ACHN (cell line): ENCODE measurements at places on chromosomes 12 and 14.

GRCh38 chr14:96792003-96792402, 5.2 kb upstream of the VRK1 start:
- DNase-seq: peak; percentile 65

- DNase-seq: no peak
These were observed 64.6 kb downstream of the DICER1 start for GRCh38 chr14:95092723-95093122.

GRCh38 chr12:126182619-126183236, 1117.5 kb downstream of the AACS start:
- no peak for DNase-seq

DNA sequence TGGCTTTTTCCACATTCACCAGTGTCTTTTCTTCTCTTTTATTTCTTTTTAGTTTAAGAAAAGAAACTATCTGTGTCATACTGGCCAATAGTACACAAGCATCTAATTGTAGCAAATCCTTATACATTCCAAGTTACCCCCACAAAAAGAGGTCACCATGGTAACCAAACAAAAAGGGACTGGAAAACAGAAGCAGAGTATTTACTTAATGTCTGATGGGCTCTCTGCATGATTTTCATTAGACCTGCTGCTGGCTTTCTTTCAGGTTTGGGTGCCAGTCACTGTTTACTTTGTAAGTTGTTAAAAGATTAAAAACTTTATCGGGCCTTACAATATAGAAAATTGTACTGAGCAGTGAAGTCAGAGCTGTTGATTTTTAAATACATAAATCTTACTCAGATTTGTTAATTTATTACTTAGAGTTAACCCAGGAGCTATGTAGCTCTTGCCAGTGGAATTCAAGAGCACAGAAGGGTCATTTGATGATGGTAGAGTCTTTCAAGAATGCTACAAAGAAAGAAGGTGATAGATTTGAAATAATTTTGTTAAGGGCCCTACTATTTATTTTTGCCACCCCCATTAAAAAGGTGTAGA, 123.9 kb downstream of the BRMS1L start:
- DNase-seq: no peak

DNA sequence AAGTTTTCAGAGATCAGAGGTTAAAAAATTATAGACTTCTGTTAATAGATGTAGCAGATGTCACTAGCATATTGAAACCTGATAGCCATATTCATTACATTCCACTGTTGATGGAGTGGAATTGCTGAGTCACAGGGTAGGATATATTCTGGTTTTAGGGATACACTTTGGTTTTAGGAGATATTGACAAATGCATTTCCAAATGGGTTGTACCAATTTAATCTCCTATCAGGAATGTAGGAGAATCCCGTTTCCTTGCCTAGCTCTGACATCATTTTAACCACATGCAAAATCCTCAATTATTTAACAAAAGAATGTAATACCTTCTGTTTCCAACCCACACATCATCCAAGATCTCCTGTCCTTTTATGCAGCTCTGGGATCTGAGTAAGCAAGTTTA, 30.7 kb upstream of the ESR2 start:
- no peak for DNase-seq

DNA sequence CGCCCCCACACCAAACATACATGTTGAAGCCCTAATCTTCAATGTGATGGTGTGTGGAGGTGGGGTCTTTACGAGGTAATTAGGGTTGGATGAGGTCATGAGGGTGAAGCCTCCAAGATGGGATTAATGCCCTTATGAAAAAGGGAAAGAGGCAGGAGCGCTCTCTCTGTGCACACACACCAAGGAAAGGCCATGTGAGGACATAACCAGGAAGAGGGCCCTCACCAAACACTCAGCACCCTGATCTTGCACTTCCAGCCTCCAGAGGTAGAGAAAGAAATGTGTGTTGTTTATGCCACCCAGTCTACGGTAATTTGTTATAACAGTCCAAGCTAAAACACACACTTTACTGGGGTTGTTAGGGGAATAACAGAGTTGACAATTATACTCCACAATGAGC, 14.6 kb upstream of the PITPNM2 start:
- no peak for DNase-seq

GRCh38 chr12:48000878-48001504, 3.3 kb downstream of the COL2A1 start:
- peak; percentile 70 for DNase-seq

- DNase-seq: no peak
These were observed 84.8 kb downstream of the PLBD1 start for GRCh38 chr12:14482886-14483285.

- DNase-seq: no peak
These were observed 45.4 kb downstream of the CLMN start for GRCh38 chr14:95274279-95274678.

GRCh38 chr12:102797528-102797927, 119.5 kb downstream of the PAH start:
- DNase-seq: no peak

DNA sequence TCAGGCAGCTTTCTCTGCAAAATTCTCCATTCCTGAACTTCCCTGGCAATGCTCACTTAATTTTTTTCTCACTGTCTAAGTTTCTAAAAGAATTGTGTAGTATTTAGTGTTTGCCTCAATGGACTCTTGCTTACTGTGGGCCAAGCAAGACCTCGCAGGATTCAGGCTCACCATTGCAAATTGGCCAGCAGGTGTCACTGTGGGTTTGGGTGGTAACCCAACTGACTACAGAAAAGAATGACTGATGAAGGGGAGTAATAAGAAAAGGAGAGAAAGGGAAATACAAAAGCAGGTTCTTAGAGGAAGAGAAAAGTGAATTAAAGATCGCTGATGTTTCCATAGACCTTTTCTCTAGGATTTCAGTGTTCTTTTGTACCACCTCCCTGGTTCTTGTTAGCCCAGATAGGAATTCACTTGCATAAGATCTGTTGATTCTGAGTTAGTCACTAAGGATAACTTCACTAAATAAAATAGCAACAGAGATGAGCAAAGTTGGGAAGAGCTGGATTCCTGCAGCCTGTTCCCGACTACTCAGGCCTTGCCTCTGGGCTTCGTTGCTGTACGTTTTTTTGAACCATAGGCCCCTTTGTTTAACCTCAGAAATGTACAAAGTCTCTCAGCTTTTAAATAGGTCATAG, 386.5 kb upstream of the DDHD1 start:
- peak; percentile 65 for DNase-seq

DNA sequence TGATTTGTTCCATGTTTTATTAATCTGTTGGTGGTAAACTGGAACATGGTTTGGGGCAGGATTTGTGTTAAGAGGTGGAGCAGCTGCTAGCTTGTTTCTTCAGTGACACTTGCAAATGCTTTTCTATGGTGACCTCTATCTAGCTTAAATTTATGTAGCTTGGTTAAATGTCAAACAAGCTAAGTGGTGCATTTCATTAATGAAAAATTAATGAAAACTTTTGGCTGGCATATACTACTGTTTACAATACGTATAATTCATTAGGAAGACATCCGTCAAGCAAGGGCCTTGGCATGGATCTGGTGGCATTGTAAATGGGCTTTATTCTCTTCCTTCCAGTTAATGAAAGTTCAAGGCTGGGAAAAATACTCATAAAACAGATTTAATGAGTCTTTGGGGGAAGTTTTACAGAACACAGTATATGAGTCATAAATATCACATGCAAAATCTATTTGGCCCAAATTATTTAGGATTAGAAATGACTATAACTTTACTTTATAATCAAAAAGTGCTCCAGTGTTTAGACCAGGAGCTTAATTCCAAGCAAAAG, 807.7 kb upstream of the SEL1L start:
- no peak for DNase-seq

DNA sequence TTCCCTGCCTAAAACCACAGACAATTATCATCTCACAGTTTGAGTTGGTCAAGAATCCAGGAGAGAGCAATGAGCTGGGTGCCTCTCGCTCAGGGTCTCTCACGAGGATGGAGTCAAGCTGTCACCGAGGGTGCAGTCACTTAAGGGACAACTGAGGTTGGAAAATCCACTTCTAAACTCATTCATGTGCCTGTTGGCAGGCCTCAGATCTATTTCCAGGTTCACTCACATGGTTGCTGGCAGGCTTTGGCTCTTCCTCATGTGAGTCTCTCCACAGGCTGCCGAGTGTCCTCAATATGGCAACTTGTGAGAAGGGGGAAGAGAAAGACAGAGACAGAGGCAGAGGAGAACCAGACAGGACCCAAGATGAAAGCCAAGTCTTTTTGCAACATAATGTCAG, 10.5 kb upstream of the OR10P1 start:
- no peak for DNase-seq

DNA sequence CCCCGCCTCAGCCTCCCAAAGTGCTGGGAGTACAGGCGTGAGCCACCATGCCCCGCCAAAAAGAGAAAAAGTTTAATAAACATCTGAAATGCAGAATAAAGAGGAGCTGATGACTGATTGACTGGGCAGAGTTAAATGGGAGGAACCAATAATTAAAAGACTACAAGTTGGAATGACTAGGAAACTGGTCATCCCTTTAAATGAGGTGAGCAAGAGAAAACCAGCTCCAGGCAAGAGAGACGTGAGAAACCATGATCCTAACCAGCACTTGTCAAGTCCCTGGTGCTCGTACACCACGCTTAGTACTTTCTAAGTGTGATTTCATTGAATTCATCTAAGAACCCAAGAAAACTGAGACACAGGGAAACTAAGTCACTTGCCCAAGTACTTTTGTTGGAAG, 47.9 kb downstream of the MAP1LC3B2 start:
- no peak for DNase-seq

DNA sequence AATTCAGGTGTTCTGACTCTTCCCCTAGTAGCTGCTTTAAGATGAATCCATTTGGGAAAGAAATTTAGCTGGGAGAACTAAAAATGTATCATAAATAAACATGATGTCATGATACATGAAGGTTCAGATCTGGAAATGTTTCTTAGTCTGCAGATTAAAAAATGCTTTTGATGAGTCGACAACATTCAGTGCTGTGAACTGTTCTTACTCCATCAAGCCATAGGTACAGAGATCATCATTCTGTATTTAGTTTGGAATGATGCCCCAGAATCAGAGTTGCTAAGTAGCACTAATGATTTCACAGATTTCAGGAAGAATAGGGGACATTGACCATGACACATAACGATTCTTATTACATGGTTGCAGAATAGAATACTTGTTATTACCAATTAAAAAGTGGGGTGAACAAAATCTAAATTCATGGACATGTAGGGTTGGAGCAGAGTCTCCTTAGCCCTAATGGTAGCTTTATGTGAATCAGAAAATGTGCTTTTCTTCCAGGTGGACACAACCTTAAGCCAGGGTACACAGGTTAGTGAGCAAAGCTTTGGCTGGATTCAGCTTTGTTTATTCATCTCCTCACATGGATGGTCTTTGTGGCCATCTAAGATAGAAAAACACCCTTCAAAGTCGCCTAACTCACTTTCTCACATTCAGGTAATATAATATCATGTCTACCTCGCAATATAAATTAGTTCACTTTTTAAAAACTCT, 205.4 kb upstream of the SEL1L start:
- DNase-seq: no peak

DNA sequence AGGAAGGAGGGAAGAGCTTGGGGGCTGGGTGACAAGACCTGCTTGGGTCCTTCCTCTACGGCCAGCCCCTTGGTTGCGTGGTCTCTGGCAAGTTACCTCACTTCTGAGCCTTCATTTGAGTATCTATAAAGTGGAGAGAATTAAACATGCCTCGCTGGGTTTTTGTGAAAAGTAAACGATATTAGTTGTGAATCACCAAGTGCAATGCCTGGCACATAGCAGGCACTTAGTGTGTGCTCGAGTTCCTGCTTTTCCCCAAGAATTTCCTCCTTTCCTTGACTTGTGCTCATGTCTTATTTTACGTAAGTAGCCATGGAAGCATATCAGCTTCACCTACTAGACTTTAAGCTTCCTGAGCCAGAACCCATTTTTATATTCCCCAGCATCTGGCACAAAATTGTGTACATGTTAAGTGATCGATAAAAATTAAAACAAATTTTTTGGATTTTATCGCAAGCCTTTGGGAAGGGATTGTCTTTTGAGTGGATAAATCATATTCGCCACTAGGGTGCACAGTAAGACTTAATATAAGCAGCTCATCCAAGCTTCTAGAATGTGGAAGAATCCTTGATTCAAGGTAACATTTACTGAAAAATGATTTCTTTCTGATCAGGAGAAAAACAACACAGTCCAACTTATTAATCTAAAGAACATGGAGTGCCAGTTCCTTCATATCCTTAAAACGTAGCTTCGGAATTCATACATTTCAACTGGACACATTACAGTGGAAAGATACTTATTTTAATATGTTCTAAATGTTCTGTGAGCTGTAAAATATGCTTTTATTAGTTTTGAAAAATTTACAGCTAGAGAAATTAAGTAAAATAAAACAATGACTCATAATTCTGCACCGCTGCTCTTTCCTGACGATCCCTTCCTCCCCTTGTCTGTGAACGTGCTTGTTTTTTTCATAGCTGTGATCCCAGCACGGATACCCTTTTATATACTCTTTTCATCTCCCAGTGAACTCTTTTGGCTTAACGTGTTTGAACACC, 62.0 kb downstream of the SLC25A47 start:
- peak; percentile 54 for DNase-seq

DNA sequence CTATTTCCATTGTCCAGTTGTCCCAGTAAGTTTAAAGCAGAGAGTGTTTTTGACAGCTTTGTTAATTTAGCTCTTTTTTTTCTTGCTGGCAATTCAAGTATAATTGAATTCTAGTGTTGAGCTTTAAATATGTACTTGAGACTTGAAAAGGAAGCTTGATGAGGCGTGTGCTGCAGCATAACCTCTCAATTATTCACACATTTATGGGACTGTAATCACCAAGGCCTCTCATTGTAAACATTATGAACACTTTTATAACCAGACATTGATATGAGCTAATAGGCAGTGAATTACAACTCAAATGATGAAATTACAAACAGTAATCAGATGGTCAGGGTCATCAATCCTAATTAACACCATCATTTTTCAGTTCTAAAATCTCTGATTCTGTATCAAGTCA, 378.0 kb upstream of the DDHD1 start:
- DNase-seq: no peak

DNA sequence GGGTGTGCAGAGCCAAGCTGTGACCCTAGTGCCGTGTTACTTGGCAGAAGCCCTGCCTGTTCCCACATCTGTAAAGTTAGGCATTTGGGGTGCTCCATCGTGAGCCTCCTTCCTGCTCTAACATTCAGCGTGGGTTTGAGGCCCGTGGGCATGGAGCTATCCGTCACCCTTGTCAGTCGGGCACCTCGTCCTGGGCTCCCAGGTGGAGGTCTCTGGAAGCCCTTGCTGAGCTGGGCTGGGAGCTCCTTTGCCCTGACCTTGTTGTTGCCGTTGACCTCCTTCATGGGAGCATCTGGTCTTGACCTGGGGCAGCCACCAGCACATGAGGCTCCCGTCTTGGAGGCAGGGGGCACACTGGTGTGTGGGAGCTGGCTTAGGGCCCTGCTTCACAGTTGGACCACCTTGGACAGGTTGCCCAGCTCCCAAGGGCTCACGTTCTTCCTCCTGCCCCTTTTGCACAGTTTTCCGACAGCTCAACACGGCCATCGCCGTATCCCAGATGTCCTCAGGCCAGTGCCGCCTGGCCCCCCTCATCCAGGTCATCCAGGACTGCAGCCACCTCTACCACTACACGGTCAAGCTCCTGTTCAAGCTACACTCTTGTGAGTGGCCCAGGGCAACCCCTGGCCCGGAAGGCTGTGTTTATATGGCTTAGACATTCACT, 18.5 kb downstream of the HIP1R start:
- no peak for DNase-seq

- no peak for DNase-seq
These were observed 1.1 kb downstream of the FITM1 start for GRCh38 chr14:24131549-24131966.

GRCh38 chr12:53096759-53097158, 708 bp upstream of the IGFBP6 start:
- DNase-seq: no peak

GRCh38 chr14:91372671-91373495, 44.7 kb downstream of the CCDC88C start:
- DNase-seq: no peak

GRCh38 chr14:87325741-87326140, 667.2 kb downstream of the GALC start:
- DNase-seq: no peak
